ENCODE measurements at places on chromosomes 1 and 21.

GRCh38 chr1:178644308-178645120, 80.5 kb upstream of the RALGPS2 start:
- DNase-seq, result no peak

GRCh38 chr1:2973601-2974593, 47.4 kb upstream of the ACTRT2 start:
- no peak for DNase-seq

GRCh38 chr1:178818416-178818815, 52.5 kb downstream of the ANGPTL1 start:
- DNase-seq, result no peak

DNA sequence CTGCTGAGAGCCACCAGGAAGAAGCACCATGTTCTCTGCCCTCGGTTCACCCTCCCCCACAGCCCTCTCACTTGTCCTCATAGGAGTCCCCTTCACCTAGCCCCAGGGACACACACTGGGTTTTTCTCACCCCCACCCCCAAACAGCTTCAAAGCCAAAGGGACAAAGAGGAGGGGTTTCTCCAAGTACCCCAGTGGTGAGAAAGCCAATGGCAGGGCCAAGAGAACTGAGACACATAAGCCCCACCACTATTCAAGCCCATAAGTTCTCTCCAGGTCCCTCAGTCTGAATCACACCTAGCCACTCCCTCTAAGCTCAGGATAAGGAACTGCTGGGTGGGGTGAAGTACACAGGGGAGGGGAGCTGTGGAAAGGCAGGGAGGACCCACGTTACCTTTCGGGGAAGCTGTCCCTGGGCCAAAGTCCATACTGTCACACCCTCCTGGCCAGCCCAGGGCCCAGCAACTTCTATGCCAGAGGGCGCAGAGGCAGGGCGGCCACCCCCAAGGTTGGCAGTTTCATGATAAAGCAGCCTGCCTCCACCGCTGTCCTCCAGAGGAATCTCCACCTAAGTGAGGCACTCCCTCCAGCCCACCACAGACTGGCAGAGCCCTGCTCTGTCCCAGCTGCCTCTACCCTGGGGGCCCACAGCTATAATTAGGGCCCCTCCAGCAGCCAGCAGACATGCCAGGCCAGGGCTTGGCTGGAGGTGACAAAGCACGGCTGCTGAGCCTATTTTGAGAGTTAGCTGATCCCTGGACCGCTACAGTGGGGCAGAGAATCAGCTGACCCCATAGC, 39.0 kb upstream of the PPP1R15B start:
- no peak for DNase-seq

GRCh38 chr1:112386024-112386723, 9.8 kb upstream of the CTTNBP2NL start:
- DNase-seq, result no peak

DNA sequence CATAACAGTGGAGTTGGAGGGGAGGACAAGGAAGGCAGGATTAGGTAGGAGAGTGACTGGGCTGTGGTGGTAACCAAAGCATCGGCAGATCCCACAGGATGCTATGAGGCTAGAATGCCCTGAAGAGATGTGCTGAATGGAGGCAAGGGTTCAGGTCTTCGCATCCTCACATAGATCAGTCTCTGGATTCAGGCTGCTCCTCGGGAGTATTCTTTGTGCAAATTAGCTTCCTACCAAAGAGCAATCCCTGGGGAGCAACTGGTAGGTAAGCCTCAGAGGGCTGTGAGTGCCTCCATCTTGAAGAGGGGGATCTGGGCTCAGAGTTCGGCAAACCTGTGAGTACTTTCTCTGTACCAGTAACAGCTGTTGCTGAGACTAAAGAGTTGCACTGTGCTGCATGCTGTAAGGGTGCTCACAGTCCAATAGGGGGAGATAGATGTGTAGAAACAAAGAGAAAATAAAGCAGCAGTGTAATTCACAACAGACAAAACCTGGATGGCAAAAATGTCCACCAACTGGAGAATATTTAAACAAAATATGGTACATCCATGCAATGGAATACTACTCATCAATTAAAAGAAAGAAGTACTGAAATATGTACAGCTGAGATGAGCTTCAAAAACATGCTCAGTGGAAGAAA, 322.4 kb upstream of the DEPDC1 start:
- DNase-seq, result peak; percentile 53

DNA sequence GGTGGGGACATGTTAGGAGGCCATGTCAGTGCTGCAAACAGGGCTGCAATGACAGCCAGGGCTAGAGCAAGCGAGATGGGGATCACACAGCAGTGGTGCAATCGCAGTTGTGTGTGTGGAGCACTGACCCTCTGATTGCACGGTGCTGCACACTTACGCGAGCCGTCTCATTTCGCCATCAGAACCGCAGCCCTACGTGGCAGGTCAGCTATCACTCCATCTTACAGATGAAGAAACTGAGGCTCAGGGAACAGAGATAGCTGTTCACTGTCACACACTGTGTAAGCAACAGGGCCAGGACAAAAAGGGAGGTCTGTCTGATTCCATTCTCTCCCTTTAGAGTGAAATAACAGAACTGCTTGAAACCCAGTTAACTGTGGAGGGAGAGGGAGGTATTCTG, 104.8 kb upstream of the SLC45A1 start:
- no peak for DNase-seq

GRCh38 chr1:31244326-31244725, 4.6 kb upstream of the NKAIN1 start:
- no peak for DNase-seq

- DNase-seq, result peak; percentile 78
Measured at GRCh38 chr1:160261556-160261892, 825 bp downstream of the DCAF8 start.

GRCh38 chr21:34935898-34936297, 113.2 kb downstream of the RUNX1 start:
- no peak for DNase-seq

DNA sequence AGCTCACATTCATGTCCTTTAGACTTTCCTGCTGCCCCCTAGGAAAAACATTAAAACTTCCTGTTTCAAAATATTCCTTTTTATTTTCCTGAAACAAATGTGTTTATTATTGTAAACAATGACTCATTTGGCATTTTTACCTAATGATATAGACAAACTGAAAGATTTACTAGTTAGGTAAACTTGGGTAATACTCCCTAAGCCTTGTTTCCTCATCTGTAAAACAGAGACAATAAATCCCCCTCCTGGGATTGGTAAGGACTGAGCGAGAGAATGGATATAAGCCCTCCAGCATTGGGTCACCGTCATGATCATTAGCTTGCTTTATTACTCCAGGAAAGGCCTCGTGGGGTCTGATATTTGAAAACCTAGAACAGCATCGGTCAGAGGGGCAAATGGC, 59.8 kb downstream of the LPAR3 start:
- DNase-seq, result no peak

DNA sequence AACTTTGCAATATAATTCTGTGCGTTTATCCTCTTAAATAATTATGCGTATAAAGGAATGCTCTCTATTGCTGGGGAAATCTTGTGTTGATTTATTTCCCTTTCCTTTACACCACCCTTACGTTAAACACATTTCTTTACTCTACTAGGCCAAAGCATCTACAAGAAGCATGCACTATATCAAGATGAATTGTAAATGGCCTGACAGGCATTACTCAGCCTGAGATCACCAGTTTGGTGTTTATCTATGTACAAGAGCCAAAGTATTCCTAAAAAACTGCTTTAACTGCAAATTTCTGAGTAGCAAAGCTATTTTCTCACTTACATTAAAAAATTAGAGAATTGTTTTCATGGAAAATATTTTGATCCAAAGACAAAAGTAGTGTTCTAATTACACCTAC, 114.8 kb downstream of the TYW3 start:
- DNase-seq, result no peak

GRCh38 chr1:11930571-11931445, 3.7 kb upstream of the PLOD1 start:
- no peak for DNase-seq

DNA sequence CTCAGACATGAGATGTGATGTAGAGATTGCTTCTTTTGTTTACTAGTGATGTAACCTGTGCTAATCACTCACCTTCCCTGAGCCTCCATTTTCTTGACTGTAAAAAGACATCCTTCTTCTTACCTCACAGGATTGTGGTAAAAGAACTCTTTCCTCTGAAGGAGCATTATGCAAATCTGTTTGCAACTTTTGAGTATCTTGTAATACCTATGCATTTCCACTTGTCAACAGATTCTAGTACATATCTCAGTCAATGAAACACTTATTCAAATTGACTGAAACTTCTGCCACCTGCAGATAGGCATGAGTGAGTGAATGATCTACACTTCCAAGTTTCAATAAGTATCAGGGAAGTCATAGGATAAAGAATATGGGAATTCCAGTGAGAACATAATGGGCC, 174.7 kb downstream of the HHIPL2 start:
- DNase-seq, result no peak

- no peak for DNase-seq
Measured at GRCh38 chr1:14825396-14825795, 226.9 kb downstream of the KAZN start.

- no peak for DNase-seq
Measured at GRCh38 chr1:2240270-2241156, 12.4 kb downstream of the SKI start.

- no peak for DNase-seq
Measured at GRCh38 chr1:204153667-204154066, 1.8 kb upstream of the ETNK2 start.

Measured in NCI-H1092 treated with DMSO at 0.1 percent for 48 hours (cell line).